ENCODE measurements at places on chromosomes 2 and 18.

DNA sequence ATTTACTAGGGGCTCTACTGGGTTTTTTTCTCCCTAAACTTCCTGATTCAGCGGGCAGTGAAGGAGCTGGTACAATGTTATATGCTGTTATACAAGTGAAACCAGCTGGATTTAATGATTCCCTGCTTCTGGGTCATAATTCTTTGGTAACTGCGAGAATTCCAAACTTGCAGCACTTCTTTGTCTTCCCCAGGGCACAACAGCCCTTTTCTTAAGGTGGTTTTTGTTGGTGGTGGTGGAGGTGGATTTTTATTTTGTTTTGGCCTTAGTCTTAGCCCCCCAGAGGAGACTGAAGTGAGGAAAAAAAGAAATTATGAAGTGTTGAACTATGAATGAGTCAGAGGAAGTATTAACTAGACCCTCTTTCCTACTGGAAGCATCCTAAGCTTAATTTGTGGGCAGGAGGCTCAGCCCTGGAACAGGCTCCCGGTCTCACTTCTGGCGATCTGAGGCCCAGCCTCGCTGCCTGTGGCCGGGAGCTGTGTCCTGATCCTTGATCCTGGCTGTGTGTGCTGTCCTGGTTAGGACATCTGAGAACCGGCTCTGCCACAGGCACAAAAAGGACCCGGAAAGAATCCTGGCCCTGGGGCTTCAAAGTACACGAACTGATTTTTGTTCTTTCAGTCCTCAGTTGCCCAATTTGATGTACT is 141.9 kb downstream of the LYPD6B start:
- no peak for DNase-seq

DNA sequence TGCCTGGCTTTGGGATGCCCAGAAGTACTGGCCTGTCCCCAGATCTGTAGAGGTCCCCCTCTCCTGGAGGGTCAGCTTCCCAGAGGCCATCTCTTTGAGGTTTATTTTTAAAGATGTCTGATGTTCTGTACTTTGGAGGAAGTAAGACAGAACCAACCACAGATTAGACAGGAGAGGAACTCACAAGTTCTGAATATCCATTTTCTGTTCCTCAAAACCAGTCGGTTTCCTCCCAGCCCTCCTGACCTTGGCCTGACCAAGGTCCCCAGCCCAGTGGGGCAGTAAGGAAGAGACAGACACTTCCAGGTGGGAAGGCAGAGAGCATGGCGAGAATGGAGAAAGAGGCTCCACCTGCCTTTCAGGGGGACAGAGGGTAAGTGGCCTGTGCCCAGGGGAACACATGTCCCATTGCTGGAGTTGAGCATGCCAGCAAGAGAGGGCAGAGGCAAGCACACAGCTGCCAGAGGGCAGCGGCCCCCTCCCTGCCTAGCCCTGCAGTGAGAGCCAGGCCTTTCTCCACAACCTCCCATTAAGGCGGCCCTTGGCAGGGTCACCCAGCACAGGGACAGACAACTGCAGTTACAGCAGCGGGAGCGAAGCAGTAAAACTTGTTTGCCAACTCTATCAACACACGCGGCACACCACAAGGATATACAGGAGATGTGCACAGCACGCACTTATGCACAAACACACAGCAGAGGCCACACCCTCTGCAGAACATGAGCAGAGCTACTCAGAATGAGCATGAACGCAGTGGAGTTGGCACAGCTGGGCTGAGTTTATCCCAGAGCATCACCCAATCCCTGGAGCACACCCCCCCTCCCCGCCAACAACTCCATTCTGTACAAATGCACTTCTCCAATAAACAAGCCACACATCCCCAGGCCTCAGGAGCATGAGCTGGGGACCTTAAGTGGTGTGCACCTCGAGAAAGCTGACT is 18.5 kb upstream of the SEMA4C start:
- DNase-seq = no peak

GRCh38 chr18:8139891-8140406 is 469.3 kb upstream of the RAB12 start:
- no peak for DNase-seq

GRCh38 chr18:79915161-79916127 is 36.0 kb downstream of the SLC66A2 start:
- DNase-seq = no peak

DNA sequence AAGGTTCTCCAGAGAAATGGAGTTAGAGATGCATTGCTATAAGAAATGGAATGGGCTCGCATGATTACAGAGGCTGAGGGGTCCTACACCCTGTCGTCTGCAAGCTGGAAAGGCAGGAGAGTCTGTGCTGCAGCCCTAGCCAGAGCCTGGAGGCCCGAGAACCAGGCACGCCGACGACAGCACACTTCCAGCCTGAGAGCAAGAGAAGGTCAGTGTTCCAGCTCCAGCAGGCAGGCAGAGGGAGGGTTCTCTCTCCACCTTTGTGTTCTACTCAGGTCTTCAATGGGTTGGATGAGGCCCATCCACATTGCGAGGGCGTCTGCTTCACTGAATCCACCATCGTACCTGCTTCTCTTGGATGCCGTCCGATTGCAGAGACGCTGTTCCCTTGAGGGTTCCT is 177.6 kb upstream of the HDAC4 start:
- DNase-seq = no peak

GRCh38 chr2:201448701-201449100 is 2.6 kb downstream of the TRAK2 start:
- no peak for DNase-seq

- peak; percentile 9 for DNase-seq
These were observed 69.3 kb downstream of the NOL10 start for GRCh38 chr2:10620481-10620880.

DNA sequence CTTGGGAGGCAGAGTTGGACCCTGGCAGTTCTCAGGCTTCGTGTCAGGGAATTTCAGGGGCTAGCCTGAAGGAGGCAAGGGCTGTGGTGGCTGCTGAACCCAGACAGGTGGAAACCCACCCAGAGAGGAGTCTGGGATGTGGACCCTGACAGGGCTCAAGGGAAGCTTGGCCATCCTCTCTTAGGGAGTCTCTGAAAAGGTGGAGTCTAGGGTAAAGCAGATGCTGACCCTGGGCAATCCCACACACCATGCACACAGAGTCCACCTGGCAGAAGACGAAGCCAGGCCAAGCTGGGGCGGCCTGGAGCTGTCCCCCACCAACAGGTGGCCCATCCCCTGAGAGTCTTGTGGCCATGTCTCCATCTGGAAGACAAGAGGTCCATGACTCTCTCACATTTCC is 41.2 kb upstream of the TEX51 start:
- DNase-seq = no peak

GRCh38 chr2:234655706-234656105 is 158.8 kb upstream of the ARL4C start:
- DNase-seq = no peak

GRCh38 chr2:215138479-215138878 is at the start of gene ABCA12:
TSS of gene ABCA12 (minus strand) at chr2:215138626. CDS start at chr2:215138208, 418 bp downstream.
- DNase-seq = no peak

GRCh38 chr2:159922563-159922962 is 124.6 kb upstream of the CD302 start:
- DNase-seq = no peak

GRCh38 chr2:217538719-217539118 is 464.1 kb downstream of the TNS1 start:
- no peak for DNase-seq

DNA sequence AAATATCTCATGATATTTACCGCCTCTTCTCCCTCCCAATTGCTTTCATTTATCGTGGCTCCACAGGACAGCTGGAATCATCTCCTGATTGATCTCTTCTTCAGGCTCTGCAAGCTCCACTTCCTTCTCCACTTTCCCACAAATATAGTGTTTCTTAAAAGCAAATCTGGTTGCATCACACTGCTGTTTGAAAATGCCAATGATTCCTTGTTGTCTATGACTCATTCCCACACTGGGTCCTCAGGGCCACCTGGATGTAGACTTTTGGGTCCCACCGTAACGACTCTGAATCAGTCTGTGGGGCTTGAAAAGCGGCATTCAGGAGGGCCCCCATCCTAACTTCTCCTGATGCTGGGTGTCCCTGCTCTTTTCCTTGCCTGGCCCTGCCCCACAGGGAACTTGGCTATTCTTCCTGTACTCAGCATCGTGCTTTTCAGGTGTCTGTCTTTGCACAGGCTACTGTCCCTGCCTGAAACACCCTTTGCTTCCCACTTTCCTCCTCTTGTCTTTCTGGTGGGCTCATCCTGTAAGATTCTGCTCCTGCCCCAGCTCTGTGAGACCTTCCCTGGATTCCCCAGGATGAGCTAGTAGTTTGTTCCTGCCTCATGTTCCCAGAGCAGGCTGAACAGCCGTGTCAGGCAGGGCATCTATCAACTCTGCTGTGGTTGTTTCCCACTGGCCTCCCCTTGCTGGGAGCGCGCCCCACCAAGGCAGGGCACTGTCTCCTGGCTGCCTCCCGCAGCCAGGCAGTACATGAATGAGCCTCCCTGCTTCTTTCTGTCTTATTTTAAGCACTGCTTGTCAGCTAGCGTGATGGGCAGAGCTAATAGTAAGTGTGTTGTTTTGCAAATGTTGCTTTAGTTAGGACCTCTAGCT is 111.9 kb downstream of the KCTD1 start:
- peak; percentile 45 for DNase-seq

DNA sequence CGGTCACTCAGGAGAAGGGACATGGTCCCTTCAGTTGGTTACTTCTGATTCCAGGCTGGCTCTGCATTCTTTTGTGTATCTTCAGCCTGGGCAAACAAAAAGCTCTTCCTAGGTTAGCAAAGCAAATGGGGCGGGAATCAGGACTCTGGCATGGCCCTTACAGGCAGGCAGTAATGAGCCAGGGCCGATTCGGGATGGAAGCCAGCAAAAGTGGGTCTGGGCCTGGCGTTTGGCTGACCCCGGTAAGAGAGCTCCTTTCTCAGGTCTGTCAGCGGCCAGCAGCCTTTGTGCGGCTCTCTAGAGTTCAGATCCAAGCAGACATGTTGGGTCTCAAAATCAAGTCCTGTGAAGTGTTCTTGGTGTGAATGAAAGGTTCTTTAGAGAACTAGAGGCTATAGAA is 81.5 kb upstream of the EML6 start:
- no peak for DNase-seq

- DNase-seq = no peak
These were observed 228.9 kb downstream of the LPIN1 start for GRCh38 chr2:11975373-11975772.

DNA sequence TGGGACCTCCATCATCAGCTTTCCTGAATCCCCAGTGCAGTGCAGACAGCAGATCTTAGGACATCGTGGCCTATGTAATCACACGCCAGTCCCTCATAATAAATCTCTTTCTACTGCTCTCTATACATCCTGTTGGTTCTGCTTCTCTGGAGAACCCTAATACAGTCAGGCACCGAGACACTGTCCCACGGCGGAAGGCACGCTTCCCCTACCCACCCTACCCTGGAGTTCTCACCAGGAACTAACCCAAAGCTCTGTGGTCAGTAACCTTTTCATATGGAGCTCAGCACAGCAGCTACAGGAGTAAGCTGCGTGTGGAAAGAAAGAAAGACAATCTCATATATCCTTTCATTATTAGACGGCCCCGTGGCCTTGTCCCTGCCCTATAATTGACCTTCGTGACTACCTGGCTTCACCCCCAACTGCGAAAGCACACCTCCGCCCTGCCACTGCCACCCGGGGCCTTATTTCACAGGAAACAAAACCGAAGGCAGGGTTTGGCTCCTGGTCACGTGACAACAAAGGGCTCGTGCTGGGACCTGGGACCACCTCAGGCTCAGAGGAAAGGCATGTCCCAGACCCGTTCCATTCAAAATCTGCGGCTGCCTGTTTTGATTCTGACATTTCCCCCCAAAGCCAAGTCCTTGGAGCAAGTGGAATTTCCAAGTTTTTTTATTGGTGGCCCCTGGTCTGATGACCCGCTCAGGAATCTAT is 99.7 kb upstream of the ODC1 start:
- DNase-seq = no peak

- DNase-seq = no peak
These were observed 290.5 kb downstream of the GULP1 start for GRCh38 chr2:188582211-188582610.

DNA sequence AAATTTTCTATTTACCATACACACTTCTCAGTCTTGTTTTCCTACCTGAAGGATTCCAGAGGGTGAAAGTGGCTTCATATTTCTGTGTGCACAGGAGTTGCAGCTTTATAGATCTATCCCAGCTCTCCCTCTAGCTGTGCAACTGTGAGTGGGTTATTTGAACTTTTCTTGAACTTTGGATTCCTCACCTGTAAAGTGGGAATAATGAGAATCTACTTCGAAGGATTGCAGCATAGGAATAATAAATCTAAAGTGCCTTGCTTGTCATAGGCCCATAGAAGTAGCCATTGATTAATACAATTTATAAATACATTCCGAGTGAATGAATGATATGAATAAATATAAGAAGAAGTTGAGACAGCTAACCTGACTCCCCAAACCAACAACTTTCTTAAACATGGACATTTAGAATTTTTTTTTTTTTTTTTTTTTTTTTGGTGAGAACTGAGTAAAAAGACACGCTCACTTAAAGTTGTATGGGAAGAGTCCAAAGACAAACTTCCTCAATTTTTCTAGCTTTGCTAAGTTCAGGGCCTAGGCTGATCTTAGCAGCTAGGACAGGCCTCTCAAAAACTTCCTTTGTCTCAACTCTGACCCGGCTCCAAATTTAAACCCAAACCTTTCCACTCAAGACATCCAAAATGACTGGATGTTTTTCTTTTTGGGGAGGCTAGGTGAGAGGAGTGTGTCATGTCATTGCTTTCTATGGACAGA is 203.3 kb upstream of the FBXO11 start:
- no peak for DNase-seq

- no peak for DNase-seq
These were observed 8.8 kb upstream of the SLC35F5 start for GRCh38 chr2:113765276-113765675.

DNA sequence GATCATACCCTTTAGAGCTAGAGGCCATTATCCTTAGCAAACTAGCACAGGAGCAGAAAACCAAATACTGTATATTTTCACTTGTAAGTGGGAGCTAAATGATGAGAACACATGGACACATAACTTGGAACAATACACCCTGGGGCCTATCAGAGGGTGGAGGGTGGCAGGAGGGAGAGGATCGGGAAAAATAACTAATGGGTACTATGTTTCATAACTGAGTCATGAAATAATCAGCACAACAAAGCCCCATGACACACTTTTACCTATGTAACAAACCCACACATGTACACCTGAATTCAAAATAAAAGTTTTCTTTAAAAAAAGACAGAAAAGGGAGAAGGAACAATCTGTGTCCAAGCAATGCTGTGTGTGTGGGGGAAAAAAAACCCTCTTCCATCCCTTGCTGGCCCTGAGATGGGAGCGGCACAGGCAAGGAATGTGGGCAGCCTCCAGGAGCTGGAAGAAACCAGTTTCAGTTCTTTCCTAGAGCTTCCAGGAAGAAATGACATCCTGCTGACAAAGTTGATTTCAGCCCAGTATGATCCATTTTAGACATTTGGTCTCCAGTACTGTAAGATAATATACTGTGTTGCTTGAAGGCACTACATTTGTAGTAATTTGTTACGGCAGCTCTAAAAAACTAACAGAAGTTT is 458.7 kb upstream of the CNTNAP5 start:
- no peak for DNase-seq

DNA sequence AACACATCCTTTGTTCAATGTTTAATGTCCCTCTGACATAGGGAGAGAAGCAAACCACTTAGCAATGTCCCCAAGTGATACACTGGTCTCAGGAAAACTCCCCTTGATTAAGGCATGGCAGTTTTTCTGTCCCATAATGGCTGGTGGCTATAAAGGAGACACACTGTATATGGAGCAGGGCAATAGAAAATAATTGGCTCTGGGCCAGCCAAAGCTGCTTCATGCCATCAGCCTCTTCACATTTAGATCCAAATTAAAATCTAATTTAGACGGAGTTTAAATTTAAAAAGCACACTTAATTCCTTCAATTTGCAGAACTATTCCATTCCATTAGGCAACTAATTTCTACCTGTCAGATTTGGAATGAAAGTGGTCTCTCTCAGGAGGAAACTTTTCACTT is 638.1 kb downstream of the DSC3 start:
- DNase-seq = no peak

Measured in stromal cell of bone marrow (primary cell).